ENCODE measurements at places on chromosomes 4 and X. TPM values are rescaled to one million over a fixed set of nuclear protein-coding genes. Genes with fewer than 3 reads are reported as not detected.

The MTMR8 gene
- 2.3 TPM for total RNA-seq

The CNKSR2 gene
- total RNA-seq: 0.73 TPM

The UNC5C gene
- 1.2 TPM for total RNA-seq

The HSFX4 gene
- not detected for total RNA-seq

The SSX4 gene
- total RNA-seq: not detected

The DDX53 gene
- total RNA-seq: not detected

All from suprapubic skin (tissue), 4 donors.